ENCODE measurements at places on chromosomes 7 and 10.

DNA sequence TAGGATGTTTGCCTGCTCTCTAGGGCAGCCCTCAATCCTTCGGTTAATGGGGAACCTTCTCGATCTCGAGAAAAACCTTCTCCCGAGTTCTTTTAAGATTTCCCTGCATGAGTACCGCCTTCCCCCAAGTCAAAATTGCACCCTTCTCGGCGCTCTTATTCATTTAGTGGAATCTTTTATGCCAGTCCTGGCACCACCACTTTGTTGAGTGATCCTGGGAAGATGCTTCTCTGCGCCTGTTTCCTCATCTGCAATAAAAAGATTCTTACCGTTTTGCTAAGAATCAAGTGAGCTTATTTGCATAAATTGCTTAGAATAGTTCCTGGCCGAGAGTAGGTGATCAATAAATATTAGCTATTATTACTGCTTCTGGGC, 697 bp downstream of the ARPC1A start:
- no peak for DNase-seq

DNA sequence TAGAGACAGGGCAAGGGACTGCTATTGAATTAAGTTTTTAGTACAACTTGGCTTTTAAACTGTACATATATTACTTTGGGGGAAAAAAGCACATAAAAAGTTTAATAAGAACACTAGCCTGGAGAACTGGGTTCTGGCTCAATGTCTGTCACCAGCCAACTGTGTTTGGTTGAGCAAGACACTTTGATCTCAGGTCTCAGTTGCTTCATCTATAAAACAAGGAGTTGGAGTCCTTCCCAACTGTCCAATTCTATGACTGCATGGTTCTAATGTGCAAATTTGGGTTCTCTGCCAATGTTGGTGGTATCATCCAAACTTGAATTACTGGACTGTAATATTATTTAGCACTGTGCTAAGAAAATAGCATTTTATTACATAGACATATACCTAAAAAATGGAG, 50.3 kb downstream of the ATXN7L1 start:
- DNase-seq, result no peak

DNA sequence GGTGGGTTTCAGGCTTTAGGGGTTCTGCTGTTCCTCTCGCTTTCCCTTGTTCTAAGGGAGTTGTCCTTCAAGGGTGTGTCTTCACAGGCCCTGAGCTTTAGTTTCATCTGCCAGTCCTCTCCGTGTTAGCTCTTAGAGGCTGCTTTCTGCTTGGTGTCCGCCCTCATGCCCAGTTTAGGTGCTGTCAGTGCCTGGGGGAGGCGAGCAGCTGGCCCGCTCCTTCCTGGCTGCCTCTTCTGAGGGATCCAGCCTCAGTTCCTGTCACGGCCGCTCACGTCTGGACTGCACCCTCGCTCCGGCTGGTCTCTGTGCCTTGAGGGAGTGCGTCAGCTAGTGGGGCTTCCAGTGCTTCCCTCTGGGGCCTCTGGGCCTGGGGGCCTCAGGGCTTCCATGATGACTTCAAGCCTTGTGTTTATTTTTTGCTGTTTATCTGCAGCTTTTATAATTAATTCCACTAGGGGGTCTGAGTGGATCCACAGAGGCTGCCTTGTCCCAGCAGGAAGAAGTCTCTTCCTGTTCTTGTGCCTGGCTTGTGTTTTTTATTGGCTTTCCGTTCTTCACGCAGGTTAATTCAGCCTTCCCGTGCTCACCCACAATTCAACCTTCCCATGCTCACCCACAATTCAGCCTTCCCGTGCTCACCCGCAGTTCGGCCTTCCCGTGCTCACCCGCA, 33.0 kb downstream of the WDR37 start:
- no peak for DNase-seq

GRCh38 chr7:157714166-157715070, 377.6 kb downstream of the DNAJB6 start:
- DNase-seq, result no peak

DNA sequence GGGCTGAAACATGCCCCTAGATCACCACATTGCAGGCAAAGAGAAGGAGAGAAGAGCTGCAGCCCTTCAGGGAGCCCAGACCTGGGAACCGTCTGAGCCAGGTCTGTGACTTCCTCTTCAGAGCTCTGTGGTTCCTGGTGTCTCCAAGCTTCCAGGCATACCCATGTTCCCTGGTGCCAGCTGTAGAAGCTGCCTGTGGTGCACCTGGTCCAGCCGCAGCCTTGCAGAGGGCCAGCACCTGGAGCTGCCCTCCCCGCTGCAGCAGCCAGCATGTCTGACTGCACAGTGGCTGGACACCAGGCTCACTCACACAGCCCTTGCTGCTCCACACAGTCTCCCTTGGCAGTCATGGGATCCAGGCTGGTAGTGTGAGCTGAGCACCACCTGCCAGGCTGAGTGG, 33.6 kb downstream of the C7orf25 start:
- no peak for DNase-seq

GRCh38 chr10:60937022-60937421, 7.0 kb downstream of the RHOBTB1 start:
- no peak for DNase-seq

DNA sequence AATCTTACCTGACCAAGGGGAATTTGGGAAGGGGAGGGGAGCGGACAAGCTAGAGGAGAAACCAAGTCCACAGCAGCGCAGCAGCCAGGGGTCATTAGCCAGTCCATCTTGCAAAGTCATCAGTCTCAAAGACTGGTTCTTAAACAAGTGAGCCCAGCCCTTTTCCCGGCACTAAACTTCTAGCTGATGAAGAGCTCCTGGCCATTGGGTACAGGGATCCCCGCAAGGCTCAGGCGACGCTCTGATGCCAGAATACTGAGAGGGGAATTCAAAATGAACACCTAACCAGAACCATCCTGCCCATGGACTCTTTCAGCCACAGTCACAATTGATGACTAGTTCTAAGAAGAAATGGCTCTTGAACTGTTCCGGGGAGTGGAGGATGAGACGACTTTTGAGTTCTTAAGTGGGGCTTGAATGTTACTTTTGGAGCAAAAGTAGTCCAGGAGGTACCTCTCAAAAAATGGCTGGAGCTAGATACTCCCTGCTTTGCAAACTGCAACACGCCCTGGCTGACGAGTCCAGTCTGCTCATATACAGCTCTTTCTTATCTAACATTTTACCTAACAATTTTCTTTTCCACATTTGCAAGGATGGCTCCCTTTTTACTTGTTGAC, 2.5 kb upstream of the TWIST1 start:
- no peak for DNase-seq

DNA sequence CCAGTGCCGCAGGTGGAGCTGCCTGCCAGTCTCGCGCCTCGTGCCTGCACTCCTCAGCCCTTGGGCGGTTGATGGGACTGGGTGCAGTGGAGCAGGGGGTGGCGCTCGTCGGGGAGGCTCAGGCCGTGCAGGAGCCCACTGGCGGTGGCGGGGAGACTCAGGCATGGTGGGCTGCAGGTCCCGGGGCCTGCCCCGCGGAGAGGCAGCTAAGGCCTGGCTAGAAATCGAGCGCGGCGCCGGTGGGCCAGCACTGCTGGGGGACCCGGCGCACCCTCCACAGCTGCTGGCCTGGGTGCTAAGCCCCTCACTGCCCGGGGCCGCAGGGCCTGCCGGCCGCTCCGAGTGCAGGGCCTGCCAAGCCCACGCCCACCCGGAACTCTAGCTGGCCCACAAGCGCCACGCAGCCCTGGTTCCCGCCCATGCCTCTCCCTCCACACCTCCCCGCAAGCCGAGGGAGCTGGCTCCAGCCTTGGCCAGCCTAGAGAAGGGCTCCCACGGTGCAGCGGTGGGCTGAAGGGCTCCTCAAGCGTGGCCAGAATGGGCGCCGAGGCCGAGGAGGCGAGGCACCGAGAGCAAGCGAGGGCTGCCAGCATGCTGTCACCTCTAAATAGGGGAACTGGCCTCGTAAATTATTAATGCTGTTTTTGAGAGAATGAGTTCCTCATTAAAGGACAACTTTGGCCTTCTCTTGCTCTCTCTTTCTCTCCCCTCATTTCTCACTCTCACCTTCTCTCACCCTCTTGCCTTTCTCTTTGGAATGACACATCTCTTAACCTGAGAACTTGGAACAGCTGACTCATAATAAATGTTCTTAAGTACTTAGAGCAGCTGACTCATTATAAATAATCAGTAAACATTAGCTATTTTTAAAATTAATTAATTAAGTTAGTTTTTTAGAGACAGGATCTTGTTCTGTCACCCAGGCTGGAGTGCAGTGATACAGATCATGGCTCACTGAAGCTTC, 4.9 kb downstream of the ACADSB start:
- DNase-seq, result no peak

GRCh38 chr10:13503745-13504463, 24.9 kb downstream of the BEND7 start:
- no peak for DNase-seq

DNA sequence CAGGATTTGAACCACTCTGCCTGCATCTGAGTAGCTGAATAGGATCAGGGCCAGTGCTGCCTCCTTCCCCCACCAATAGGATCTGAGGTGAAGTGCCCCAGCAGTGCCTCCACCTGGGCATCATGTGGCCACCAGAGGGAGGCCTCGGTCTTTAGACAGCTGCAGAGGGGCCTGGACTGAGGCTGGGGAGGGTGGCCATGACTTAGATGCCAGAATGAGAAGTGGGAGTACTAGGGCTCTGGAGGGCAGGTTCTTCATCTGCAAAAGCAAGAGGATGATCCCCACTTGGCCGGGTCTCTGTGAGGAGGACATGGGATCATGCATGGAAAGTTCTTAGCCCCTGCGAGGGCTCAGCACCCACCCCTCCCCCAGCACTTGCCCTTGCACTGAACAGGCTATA, 56.9 kb downstream of the NEUROG3 start:
- DNase-seq, result peak; percentile 40

DNA sequence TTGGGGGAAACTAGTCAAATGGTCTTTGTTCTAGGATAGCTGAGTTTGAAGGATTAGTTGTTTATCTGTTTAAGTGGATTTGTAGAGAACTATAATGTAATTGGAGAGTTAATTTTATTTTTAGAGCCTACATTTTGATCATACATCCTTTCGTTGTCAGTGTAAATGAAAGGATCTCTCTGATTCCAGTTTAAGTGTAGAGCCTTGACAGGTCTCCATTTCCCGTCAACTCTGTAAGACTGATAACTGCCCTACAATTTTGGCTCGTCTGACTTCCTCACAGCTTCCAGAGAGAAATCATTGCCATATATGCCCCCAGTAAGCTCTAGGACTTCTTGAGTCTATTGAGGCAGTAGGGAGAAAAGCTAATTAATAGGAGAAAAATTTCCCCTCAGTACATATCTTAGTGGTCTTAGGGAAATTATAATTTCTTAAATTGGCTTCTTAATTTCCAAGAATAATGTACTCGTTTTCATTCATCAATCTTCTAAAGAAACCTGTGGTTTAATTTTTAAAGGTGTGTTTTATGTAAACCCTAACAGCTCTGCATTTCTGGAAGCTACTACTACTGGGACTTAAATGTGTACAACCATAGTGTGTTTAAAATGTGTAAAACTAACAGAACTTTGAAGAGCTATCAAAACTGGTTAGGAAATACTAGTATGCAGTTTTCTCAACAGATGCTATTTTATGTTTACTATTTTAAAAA, 3.8 kb downstream of the KMT2E start:
- DNase-seq, result peak; percentile 44

- no peak for DNase-seq
Measured at GRCh38 chr7:50865450-50865849, 82.8 kb upstream of the GRB10 start.

- DNase-seq, result peak; percentile 86
Measured at GRCh38 chr7:23546897-23547572, 15.3 kb upstream of the TRA2A start.

DNA sequence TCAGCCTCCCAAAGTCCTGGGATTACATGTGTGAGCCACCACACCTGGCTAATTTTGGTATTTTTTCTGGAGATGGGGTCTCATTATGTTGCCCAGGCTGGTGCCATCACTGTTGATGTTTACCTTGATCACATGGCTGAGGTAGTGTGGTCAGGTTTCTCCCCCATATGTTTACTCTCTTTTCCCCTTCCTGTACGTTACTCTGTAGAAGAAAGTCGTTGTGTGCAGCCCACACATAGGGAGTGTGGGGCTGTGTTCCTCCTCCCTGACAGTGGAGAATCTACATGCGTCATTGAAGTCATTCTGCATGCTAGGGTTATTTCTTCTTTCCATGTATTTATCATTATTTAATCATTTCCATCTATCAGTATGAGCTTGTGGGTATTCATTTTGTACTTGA, 16.3 kb upstream of the ORAI2 start:
- peak; percentile 35 for DNase-seq

DNA sequence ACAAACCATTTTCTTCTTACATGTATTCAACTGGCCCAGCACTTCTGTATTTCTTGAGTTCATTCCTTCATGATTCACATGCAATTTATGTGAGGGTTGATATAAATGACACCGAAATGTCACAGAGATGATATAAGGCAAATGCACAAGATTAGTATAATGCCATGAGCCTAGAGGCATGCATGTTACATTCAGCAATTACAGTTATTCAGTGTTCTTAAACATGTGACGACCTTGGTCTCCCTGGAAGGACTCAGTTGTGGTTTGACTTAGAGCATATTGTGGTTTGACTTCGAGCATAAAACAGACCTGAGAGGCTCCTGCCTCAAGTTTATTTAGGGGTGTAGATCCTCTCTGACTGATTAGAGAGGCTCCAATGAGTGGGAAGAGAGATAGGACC, 752.1 kb upstream of the POM121L12 start:
- no peak for DNase-seq

DNA sequence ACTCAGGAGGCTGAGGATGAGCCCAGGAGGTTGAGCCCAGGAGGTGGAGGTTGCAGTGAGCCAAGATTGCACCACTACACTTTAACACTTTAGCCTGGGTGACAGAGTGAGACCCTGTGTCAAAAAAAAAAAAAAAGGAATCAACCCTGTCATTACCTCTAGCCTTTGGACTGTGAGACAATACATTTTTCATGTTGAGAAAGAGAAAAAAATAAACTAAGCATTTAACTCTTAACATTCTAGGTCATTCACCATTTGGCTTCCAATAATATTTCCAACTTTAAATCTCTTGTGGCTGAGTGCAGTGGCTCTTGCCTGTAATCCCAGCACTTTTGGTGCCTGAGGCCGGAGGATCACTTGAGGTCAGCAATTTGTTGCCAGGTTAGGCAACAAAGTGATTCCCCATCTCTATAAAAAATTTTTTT, 41.9 kb upstream of the TPST1 start:
- DNase-seq, result no peak

GRCh38 chr7:131331806-131332205, 4.1 kb downstream of the MKLN1 start:
- DNase-seq, result no peak

DNA sequence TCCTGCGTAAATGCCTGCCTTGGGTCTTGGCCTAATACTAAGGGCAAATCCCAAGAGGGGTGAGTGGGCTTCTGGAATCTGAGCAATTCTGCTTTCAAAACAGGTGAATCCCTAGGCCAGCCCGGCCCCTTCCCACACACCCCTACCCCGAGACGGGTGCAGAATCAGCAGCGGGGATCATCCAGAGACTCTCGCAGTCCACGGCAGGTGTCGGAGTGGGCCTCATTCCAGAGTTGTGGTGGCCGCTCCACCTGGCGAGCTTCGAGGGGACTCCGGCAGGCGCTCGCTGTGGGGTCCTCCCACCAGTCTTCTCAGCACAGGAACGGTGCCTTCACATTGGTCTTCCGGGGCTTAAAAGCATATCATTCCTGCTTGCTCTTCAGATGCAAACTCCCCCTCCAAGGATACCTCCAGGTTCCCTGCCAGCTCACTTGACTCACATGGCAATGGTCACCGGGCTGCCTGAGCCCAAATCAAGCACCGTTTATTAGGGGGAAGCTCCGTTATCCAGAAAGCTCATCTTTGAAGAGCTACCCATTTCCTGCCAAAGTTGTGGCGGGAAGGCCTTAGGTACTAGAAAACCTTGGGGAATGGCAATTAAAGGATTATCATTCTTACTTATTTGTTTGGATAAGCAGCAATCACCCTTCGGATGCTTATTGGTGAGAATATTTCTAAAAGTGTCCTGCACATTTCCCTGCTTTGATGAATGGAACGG, 67.6 kb downstream of the PRKAG2 start:
- no peak for DNase-seq
